ENCODE measurements at places on chromosomes 3 and 15. TPM values are rescaled to one million over a fixed set of nuclear protein-coding genes. Genes with fewer than 3 reads are reported as not detected.

The PEX5L gene
- total RNA-seq = 0.23 TPM

GRCh38 chr15:33580526-33580925, 269.8 kb downstream of the RYR3 start:
- H3K4me3 ChIP-seq = no peak overlapping the region
- no peak overlapping the region for H3K27ac ChIP-seq
- no peak for DNase-seq
- peaks cover 7% of the 10 kb centered on the region for H3K27me3 ChIP-seq
- H3K4me1 ChIP-seq = no peaks in the 10 kb centered on the region

- no peaks in the 10 kb centered on the region for H3K27me3 ChIP-seq
- no peaks in the 10 kb centered on the region for H3K36me3 ChIP-seq
- no peak overlapping the region for H3K4me3 ChIP-seq
- no peak for DNase-seq
- no peaks in the 10 kb centered on the region for H3K4me1 ChIP-seq
- no peak overlapping the region for H3K27ac ChIP-seq
Observed at GRCh38 chr15:25882466-25882865, 19.3 kb upstream of the ATP10A start.

DNA sequence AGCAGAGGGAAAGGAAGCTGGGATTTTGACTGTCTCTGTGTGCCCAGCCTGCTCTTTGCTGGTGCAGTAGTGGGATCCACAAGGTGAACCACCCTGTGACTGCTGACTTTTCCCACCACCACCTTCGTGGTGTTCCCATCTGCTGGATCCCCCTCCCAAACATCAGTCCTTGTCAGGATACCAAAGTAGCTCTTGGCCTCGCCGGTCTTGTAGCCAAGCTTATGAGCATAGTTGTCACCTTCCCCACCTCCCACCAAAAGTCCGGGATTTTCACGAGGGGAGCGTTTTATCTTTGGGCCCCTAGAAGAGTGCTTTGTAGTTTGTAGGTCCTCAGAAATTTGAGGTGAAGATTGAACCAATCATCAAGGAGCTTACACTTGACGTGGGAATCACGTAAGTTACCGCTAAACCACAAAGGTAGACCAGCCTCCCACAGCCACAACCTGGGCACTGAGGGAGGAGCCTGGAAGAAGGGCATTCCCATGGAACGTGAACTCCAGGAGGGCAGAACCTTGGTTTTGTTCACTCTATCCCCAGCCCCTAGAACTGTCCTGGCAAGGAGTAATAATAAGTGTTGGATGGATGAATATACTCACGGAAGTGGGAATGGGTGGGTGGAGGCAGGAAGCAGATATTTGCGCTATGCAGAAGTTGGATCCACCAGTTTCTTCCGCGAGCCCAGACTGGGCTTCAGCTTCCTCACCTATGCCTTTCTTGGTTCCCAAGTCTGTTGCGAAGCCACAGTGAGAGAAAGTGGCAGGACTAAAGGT, 814 bp upstream of the TEX264 start:
- peak overlapping the region; percentile 93 for H3K4me3 ChIP-seq
- DNase-seq = no peak
- H3K36me3 ChIP-seq = no peaks in the 10 kb centered on the region
- H3K4me1 ChIP-seq = peaks cover 62% of the 10 kb centered on the region
